ENCODE measurements at places on chromosomes 1 and 21. TPM values are rescaled to one million over a fixed set of nuclear protein-coding genes. Genes with fewer than 3 reads are reported as not detected.

DNA sequence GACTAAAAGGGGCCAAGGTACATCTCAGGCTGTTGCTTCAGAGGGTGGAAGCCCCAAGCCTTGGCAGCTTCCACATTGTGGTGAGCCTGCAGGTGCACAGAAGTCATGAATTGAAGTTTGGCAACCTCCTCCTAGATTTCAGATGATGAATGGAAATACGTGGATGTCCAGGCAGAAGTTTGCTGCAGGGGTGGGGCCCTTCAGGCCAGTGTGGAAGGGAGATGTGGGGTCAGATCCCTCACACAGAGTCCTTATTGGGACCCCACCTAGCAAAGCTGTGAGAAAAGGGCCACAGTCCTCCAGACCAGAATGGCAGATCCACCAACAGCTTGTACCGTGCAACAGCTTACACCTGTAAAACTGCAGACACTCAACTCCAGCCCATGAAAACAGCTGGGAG lies 67.4 kb upstream of the PTGS2 start:
- no peak for DNase-seq

DNA sequence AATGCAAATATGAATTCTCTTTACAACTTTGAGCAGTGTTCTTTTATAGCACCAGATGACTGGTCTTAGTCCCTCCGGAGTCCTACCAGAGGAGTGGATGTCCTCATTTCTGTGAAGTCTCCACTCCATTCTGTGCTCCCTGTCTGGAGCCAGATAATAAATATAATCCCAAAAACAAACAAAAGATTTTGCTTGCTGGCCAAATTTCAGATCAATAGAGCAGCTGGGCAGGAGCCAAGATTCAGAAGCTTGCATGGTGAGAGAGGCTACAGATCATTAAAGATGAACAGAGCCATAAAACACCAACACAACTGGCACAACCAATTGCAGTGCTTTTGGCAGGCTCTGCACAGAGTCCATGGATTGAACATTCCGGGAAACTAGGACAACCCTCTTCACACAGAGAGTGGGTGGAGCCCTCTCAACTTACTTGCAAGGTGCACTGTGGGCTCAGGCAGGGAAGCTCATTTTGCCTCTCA lies 231.5 kb upstream of the SNX7 start:
- no peak for DNase-seq

DNA sequence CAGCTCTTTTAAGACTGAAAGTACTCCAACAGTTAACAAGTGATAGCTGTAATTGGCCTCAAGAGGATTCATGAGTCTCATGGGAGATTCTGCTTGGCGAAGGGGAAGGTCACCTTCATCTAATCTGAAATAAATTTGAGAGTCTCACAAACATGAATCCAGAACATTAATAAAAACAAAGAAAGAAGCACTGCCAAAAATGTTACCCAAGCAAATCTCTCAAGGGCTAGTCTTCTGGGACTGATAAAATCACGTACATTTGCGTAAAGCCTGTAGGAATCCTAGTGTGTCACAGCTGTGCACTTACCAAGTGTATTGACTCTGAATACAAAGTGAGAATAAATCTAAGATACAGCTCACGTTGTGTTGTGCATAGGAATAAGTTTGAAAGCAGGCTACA lies 21.2 kb upstream of the NUF2 start:
- no peak for DNase-seq

GRCh38 chr1:94061513-94062443 lies 59.2 kb downstream of the ABCA4 start:
- peak; percentile 70 for DNase-seq

GRCh38 chr1:178263341-178263740 lies 169.4 kb downstream of the RASAL2 start:
- no peak for DNase-seq

DNA sequence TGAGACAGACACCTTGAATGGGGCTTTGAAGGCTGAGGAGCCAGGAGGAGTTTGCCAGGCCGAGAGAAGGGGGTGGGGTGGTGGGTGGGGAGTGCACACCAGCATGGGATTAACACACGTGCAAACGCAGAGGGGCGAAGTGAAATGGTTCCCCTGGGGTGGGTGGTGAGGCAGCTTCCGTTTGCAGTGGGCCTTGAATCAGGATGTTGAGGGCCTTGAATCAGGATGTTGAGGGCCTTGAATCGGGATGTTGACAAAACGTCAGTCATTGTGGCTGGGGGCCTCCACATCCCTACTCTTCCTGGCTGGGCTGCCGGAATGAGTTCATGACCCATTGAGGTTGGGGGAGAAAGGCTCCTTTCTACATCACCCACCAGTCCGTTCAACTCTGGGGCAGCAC lies 16.6 kb downstream of the LDLRAP1 start:
- no peak for DNase-seq

- no peak for DNase-seq
Measured at GRCh38 chr1:196403803-196404690, 204.2 kb downstream of the KCNT2 start.

GRCh38 chr1:211828584-211829342 lies 1.8 kb downstream of the LPGAT1 start:
- DNase-seq, result no peak

DNA sequence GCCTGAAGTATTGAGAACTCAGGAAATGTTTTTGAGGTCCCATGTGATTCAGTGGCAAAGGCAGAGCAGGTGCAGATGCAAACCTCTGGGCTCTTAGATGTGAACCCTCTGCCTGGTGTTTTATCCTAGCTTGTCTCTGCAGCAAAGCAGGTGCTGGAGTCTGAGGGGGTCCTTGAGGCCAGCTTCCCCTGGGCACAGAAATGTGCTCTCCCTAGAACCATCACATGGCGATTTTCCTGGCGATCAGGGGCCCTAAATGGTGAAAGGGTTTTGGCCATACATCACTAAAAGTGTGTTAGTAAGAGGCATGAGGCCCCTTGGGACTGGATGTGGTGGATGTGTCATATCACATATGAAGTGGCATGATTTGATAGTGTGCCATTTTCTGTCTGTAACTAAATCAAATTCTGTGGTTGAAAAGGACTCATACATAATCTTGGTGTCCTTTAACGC lies 144.8 kb downstream of the ST6GALNAC3 start:
- DNase-seq, result no peak

- DNase-seq, result no peak
Measured at GRCh38 chr1:156504438-156504813, 3.9 kb upstream of the MEF2D start.

- no peak for DNase-seq
Measured at GRCh38 chr1:97869441-97869840, 51.4 kb downstream of the DPYD start.

DNA sequence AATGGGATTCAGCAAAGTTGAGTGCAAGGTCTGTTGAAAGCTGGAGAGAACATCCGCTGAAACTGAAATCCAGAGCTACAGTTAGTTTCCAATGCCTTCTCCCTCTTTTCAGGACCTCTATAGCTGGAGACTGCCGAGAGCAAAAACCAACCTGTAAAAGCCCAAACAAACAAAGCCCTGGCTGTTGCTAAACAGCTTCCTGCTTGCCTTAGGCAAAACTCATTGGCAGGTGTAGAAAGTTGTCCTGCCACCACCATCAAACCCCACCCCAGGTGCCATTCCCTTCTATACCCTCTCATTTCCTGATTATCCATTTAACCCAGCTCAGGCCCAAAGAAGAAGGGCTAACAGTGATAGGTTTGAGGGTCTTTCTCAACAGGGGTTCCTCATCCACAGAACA lies 24.7 kb downstream of the SCYL3 start:
- DNase-seq, result no peak

ZNF436 gene
- 26.0 TPM for total RNA-seq

DPT gene
- not detected for total RNA-seq

SERTAD4 gene
- 0.72 TPM for total RNA-seq

FALEC gene
- 1.2 TPM for total RNA-seq

SLC22A15 gene
- total RNA-seq, result 21.9 TPM

ELAPOR1 gene
- total RNA-seq, result 0.26 TPM
